ENCODE measurements at places on chromosomes 7 and 10.

GRCh38 chr7:15888090-15888489 lies 201.6 kb upstream of the MEOX2 start:
- DNase-seq: no peak

DNA sequence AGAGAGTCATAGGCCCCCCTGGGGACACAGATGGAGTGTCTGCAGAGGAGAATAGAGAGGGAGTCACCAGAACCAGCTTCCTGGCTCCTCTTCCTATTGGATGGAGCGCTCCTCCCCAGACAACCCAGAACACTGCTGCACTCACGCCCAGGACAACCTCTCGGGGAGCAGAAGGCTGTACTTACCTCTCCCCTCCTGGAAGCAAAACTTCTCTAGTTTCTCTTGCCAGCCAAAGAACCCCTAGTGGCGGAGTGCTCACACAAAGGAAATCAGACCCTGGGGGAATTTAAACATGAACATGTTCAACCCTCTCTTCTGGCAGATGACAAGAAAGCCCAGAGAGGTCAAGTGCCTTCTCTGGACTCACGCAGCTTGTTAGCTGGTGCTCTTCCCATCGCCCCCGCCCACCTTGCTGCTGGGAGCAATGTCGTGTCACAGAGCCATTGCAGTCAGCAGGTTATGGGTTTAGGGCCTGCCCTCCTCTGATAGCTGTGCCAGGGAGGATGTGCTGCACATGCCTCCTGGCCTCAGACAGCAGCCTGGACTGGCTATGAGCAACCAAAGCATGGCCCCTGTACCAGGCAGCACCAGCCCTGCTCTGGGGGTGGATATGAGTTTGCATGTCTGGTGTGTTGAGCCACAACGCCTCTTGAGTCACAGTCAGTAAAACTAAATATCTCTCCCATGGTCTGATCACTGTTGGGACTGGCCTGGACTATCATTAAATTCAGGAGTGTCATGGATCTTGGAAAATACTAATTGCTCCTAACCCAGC lies 84.4 kb downstream of the SLIT1 start:
- no peak for DNase-seq

DNA sequence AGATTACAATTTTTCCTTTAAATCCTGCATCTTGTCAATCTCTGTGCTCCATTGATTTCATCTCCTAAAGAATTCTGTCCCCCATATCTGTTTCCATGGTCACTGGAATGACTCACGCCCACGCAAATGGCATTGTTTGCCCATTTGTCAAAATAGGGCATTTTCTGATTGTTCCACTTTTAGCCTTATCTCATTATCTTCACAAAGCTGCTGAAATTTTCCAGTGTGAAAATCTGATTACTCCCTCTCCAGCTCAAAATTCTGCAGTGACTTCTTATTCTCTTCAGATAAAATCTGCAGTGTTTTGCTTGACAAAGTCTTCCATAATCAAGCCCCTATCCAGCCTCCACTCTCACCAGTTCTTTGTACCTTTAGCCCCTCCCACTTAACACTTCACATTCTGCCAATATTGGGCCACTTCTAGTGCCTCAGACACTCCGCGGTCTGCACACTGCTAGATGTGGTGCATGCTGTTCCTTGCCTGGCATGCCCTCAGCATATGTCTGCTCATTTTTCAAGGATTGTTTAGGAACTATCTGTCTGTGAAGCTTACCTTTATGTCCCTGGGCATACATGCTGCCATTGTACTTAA lies 33.9 kb upstream of the CTTNBP2 start:
- no peak for DNase-seq

DNA sequence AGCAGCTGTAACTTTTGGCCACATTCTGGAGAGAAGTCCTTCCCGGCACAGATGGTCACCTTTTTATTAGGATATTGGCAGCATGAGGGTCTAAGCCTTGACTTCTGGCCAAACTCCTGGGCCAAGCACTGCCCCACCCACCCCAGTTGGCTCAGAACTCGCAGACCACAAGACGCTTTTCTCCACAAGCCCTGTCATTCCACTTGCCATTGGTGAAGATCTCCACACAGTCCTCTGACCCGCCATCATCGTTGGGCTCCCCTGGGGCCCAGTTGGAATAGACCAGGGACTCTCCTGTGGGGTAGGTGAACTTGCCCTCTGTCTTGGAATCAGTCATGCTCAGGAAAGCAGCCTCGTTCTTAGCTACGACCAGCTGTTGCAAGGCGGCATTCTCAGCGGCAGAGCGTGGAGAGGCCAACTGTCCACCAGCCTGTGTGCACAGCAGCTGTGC lies 11.2 kb downstream of the SFTPD start:
- DNase-seq: no peak

DNA sequence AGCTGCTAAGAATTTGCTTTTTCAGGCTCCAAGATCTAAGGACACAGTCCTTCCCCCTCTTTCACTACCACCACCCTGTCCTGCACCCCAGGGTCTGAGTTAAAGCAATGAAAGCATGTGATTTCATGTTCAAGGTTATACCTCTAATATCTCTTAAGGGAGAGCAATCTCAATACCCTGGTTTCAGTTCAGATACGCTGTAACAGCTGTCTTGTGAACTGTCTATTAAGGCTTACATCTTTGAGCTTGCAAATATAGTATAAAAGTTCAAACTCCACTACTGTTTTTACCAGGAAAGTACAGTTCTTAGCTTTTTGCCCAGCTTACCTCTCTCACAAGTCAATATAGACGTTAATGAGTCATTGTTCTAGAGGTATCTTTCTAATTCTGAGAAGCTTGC lies 2.6 kb downstream of the CPVL start:
- no peak for DNase-seq

- DNase-seq: peak; percentile 3
These were observed 448 bp upstream of the SRPK2 start for GRCh38 chr7:105389088-105389650.

- DNase-seq: peak; percentile 70
These were observed at the start of gene STAMBPL1 for GRCh38 chr10:88879534-88880281. STAMBPL1 (plus strand) TSS chr10:88880245; CDS start chr10:88901709, 21,464 bp downstream.

- no peak for DNase-seq
These were observed 165.1 kb downstream of the SH3PXD2A start for GRCh38 chr10:103690281-103690680.

DNA sequence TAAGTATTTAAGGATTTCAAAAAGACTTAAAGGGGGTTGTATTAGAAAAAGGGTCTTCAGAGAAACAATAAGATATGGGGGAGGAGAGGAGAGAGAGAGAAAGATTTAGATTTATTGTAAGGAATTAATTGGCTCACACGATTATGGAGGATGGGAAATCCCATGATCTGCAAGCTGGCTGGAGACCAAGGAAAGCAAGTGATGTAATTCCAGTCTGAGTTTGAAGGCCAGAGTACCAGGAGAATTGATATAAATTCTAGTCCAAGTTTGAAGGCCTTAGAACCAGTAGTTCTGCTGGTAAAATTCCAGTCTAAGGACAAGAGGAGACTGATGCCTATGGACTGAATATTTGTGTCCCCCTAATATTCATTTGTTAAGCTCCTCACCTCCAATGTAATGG lies 20.6 kb upstream of the SLC13A1 start:
- DNase-seq: no peak
